Camera-type eye (tissue), 1 donor: ENCODE measurements at places on chromosomes 11 and 22. TPM values are rescaled to one million over a fixed set of nuclear protein-coding genes. Genes with fewer than 3 reads are reported as not detected.

Gene NCF4
- total RNA-seq: 5.1 TPM

Gene GPR83
- total RNA-seq: 1.3 TPM

Gene HTR3B
- not detected for total RNA-seq

Gene CYP2R1
- 22.4 TPM for total RNA-seq

Gene LRP4
- 31.1 TPM for total RNA-seq

Gene C11orf97
- total RNA-seq: not detected

Gene FOSL1
- not detected for total RNA-seq
